Stimulated activated CD8-positive, alpha-beta memory T cell treated with anti-CD3 and anti-CD28 coated beads, Interleukin-15, amount 100 ng/mL, for 24 hours (primary cell): ENCODE measurements at places on chromosomes 2 and 18.

DNA sequence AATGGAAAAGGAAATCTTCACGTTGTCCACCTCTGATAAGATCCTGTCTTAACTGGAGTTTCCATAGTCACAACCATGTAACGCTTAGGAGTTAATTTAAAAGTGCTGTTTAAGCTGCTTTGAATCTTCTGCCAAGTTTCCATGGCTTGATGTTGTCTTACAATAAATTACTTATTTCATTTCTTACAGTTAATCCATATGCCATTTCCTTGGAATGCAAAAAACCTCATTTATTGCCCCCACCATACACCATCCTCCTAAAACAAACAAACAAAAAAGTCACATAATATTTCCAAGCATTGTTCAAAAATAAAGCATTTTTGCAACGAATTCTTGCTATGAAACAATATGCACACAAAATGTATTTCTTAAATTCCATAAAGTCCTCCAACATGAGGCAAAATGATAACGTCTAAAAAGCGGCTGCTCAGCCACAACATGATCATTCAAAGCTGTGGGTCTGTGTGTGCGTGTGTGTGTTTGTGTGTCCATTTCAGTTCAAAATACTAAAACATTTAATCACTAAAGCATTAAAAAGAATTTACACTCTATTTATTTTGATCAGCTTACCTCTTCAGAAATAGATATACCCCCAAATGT is 46.8 kb upstream of the PXDN start:
- DNase-seq = no peak

DNA sequence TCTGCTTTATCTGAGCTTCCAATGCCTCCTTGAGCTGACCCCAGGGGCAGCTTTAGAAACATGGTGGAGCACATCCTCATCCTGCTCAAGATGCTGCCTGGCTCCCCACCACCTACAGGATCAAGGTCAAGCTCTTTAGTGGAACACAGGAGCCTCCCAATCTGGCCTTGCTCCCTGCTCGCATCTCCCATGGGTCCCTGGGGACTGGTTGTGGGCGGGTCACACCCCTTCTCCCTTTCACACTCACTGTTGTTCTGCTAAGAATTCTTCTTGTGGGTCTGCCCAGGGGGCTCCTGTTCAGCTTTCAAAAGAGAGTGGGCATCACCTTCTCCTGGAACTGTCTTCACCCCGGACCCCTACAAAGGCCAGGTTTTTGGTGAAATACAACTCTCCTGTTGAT is 8.4 kb upstream of the NT5DC4 start:
- no peak for DNase-seq

- DNase-seq = no peak
These were observed 746.6 kb downstream of the CBLN2 start for GRCh38 chr18:71797554-71797953.

DNA sequence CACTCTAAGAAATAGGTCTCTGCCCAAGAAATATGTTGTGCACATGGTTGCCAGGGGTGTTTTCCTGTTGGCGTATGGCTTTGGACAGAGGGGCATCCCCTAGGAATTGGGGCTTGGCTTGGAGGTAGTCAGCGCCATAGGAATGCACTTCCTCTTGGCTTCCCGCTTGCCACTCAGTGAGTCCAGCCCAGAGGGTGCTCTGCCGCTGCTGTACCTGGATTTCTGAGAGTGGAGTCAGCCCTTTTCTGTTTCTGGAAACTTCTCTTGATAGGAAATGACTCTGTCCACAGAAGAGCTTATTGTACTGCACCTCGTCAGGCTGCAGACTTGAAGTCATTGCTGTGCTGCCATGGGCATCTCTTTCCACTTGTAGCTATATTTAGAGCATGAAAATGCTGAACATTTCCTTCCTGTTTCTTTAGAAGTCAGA is 116.7 kb upstream of the MGAT5 start:
- no peak for DNase-seq

DNA sequence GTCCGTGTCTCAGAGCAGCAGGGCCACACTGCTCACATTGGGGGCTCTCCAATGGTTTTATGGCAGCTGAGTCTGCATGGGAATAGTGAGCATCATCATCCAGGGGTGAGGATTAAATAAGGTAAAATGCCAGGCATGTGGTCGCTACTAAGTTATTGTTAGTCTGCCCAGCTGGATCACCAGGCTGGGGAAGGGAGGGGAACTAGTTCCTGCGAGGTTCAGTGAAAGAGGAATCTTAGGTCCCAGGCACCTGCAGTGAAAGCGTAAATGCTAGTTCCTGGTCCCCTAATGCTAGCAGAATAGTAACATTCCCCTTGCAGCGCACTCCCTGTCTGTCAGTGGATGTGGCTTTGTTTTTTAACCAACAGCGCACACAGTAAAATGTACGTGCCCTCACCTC is 60.1 kb downstream of the ARHGEF4 start:
- DNase-seq = no peak

DNA sequence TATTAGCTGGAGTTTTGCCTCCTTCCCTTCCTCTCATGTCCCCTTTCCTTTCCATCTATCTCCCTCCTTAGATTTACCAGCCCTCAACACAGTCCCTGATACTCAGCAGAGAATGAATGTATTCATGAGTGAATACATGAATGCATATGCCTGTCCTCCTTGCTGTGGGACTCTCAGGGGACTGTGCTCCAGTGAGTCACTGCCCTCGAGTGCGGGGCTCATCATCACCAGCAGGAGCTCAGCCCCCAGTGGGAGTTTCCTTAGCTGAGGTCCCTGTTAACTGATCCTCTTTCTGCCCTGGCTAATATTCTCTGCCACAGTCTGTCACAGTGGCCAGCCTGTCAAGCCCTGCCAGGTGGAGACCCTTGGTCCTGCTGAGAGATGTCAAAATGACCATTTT is 104.9 kb upstream of the LHCGR start:
- no peak for DNase-seq

DNA sequence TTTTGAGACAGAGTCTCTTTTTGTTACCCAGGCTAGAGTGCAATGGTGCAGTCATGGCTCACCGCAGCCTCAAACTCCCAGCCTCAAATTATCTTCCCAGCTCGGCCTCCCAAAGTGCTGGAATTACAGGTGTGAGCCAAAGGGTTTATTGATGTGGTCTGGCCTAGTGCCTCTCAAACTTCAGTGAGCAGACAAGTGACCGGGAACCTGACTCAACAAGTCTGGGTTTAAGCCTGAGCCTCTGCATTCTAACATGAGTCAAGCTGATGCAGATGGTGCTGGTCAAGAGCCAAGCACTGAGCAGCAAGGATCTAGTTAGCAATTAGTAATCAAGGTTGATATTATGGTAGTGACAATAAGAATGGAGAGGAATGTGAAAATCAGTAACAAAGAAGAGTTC is 21.3 kb downstream of the CDK15 start:
- DNase-seq = no peak

DNA sequence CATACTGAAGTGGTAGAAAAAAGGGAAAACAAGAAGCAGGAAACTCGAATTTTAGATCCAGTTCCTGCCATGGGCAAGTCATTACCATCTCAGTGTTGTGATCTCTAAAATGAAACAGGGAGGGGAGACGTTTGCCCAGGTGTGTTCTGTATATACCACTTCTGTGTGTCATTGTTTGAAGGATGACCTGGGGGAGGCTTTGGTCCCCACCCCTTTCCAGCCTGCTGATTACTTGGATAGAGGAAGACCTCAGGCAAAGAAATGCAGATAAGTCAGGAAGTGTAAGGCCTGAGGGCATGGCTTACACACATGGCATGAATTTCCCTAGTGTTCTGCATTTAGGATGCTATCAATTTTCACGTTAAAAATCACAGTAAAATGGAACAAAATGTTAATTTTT is 205.2 kb upstream of the CXCR4 start:
- DNase-seq = no peak

DNA sequence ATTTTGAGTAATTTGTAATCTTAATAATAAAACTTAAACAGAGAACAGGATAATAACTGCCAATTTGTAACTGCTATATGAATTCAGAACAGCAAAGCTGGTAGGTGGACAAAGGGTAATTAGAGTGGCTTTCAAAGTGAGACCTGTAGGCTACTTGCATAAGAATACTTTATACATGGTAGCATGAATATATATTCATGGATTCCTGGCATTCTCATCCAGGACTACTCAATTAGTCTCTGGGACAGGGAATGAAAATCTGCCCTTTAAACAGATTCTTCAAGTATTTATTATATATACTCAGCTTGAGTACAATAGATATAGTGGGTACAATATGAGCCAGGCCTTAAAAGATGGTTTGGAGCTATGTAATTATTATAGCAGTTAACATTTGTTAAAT is 419.9 kb downstream of the PIK3C3 start:
- DNase-seq = no peak

GRCh38 chr2:120323807-120324399 is 22.0 kb upstream of the INHBB start:
- DNase-seq = no peak

DNA sequence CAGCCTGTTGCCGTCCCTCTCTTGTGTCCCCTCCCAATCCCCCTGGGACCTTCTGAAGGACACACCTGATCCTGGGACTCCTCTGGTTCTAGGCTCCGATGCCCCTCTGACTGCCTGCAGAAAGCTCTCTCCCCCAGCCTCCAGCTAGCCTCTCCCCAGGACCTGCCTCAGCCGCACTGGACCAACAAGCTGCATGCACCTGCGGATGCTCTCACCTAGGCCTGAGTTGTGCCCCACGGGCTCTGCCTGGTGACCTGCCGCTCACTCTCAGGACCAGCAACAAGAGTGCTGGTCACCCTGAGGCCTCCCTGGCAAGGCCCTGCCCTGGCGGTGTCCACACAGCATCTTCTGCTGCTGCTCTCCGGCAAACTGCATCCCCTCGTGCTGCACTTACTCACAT is 63.0 kb downstream of the EIPR1 start:
- DNase-seq = no peak

GRCh38 chr18:50836521-50836957 is 16.7 kb upstream of the MRO start:
- no peak for DNase-seq

DNA sequence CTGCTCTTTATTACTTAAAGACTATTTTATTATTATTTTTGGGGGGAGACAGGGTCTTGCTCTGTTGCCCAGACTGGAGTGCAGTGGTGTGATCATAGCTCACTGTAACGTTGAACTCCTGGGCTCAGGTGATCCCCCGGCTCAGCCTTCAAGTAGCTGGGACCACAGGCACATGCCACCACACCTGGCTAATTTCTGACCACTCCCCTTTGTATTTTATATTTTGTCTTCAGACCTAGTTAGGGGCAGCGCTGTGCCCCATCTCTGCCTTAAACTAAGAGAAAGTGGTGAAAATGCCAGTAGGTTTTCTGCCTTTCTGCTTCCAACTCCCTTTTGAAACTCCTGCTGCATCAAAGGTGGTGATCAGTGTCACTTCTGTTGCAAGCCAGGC is 82.5 kb downstream of the LPIN1 start:
- no peak for DNase-seq

DNA sequence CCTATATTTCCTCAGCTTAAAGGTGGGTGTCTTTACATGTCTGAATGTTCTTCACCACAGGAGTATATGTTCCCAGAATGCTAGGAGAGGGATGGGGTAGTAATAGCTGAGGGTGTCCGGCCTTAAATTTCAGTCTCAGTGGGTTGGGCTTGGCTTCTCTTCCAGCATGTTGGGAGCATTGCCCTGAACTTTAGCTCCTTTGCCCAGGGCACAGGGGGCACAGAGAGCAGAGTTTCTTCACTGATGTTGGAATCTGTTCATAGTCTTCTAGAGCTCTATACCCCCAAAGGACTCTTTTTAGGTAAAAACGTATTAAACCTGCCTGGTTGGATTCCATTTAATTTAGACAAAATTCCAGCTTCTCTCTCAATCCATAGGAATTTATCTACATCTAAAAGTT is 154.4 kb upstream of the GCFC2 start:
- DNase-seq = no peak

DNA sequence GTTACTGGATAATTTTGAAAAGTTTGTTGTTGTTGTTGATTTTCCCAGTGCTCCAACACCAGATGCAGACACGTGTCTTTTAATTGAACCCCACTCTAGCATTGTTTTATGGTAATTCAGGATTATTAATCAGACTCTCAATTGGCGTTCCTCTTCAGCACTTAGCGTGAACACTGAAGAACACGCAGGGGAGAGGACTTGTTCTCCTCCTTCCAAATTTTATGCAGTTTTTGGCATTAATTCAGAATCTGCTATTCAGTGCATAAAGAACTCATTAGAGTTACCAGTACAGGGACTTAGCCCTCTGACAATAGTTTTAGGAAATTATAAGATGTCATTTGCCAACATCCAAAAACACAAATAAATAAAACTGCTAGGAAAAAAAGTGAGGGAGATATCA is 75.5 kb downstream of the SNTG2 start:
- DNase-seq = no peak

GRCh38 chr2:73987948-73988700 is 3.4 kb downstream of the TET3 start:
- no peak for DNase-seq

DNA sequence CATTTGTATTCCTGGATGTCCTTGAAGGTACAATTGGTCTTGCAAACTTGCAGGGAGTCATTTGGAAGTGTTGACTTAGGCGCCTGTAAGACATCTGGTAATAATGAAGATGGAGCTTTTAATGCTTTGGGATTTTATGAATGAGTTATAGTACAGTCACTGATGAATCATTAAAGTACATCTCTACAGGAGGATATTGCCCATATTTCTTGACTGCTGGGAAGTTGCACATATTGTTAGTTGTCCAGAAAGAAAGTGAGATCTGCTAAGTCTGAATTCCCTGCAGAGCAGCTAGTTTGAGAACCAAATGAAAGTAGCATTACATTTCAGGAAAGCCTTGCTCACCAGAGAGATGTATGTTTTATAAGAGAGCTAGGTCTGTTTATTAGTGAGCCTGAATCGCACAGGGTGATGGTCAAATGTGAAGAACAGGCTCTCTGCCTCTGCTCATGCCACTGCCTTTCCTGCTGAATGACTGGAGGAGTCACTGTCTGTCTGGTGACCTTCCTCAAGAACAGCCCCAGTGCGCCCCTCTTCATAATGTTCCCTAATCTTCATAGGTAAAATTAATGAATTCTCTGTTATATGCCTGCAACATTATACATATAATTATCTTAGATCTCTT is 138.9 kb upstream of the KLHL14 start:
- DNase-seq = no peak

DNA sequence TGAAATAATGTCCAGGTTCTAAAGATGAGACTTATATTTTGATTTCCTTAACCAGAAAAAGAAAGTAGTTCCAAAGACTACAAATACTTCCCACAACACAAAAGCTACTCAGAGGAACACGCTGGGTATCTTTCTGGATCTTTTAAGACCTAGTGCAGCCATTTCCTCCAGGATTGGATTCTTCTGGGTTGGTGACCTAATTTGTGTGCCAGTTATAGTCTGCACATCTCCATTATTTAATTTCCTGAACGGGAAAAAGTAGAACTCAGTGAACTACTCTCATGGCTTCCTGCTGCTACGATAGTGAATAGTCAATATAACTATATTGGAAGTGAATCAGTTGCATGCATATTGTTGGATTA is 1.5 kb downstream of the TMEM87B start:
- no peak for DNase-seq

GRCh38 chr2:42140496-42140895 is 28.7 kb upstream of the EML4 start:
- DNase-seq = no peak

DNA sequence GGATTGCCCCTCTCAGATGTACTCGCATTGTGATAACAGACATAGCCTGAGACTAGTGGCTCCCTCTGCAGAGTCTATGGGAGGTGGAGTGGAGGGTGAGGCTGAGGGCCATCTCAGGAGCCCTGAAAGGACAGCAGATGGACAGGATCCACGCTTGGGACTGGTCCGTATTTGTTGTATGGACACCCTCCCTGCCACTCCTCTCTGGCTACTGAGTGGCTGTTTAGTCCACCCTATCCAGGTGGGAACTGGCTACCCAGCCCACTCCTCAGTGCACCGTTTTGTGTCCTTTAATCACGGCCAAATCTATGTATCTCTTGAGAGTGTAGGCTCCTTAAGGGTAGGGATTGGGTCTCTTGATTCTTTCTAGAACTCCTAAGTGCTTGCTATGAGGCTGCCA is 4.5 kb upstream of the GLI2 start:
- DNase-seq = no peak
